Epithelial cell of proximal tubule (primary cell): ENCODE measurements at places on chromosomes 5 and 9. TPM values are rescaled to one million over a fixed set of nuclear protein-coding genes. Genes with fewer than 3 reads are reported as not detected.

DNA sequence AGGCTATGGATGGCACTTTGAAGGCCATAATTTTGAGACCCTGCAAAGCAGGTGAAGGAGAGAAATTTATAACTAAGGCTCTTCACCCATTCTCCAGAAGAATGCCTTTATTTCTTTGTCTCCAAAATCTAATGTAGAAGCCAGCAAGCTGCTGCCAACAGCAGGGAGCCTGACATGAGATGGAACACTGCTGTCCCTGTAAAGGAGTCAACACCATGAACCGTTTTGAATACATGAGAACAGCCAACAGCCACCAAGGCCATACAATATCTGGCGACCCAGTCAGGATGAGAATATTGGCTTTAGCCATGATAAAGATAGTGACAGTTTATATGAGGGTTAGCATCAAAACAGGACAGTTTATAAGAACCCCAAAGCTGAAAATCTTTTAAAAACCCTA, 121.2 kb upstream of the LIFR start:
- no peak for DNase-seq

GRCh38 chr5:178145965-178146820, 7.5 kb downstream of the NHP2 start:
- no peak for DNase-seq

- DNase-seq: no peak
Observed at GRCh38 chr9:117313989-117314388, 100.9 kb downstream of the ASTN2 start.

DNA sequence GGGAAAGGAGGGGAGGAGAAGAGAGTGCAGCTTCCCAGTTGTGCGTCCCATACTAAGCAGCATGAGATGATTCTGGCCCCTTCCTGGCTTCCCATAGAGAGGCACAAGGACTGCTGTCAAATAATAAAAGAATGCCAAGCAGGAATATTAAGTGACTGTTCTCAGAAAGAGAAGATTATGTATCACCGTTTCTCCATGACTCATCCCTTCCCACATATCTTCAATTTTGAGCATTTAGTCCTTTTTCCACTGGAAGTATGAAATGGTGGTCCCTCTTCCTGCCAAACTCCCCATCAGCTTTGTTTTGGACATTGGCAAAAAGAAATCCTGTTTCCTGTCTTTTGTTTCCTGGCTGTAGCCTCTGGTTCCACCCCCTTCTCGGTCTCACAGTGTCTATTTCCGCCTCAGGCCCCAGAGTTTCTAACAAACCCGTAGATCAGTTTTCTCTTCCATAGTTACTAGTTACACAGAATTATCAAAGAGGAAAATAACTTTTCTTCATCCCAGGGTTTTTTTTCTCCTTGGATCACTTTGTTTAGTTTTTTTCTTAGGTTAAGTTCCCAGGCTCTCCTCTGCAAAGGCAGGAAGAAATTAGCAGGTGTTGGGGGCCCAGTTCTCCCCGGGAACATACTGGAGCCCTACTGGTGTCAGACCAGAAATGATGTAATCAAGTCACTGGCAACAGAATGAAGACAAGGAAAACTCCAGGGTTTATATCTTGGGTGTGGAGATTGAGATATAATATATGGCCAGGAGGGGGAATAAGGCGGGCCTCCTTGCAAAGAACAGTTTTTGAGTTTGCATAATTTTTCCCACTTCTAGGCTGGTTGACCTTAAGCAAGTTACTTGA, 26.4 kb upstream of the ARHGAP26 start:
- DNase-seq: no peak

DNA sequence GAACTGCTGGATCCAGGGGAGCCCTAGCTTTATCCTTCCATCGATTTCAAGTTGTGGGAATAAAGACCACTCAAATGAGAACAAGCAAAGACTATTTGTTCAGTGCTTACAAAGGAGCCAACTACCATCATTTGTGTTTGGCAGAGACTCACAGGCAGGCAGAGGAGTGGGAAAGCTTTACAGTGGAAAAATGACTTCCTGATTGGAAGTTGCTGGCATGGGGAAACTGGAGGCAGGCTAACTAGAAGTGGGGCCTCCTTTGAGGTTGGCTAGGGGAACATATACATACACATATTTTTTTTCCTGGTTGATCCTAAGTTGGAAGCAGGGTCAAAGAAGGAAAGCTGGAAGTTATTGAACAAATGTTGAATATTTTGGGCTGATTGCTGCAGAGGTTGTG, 121.7 kb downstream of the ACTBL2 start:
- DNase-seq: no peak

GRCh38 chr9:32251539-32251938, 132.9 kb upstream of the ACO1 start:
- peak; percentile 13 for DNase-seq

DNA sequence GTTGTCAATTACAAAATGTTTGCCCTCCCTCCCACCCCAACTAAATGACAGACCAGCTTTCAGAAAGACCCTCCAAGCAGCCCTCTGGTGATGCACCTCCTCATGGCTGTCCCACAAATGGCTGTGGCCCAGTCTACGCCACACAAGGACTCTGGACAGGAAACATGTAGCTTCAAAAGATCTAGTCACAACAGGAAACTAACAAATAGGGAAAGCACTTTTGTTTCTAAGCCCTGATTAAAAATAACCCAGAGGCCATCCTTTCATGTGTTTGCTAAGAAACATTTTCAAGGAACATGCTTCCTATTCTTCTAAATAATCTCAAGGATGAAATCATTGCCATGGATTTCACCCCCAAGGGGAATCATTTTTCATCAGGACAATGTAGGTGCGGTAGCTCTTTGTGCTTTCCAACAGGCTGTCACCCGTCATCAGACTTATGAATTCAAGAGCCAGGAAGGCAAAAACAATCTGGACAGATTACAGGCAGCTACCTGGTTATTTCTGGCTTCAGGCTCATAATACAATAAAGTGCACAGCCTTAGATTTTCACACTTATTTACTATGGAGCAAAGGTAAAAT, 20.1 kb downstream of the PCSK1 start:
- DNase-seq: no peak

The CCL27 gene
- total RNA-seq: not detected in 2 replicates

GRCh38 chr9:18346745-18347144, 127.2 kb upstream of the ADAMTSL1 start:
- no peak for DNase-seq

The GNA14 gene
- 0.12 and 0.14 TPM in 2 replicates for total RNA-seq

DNA sequence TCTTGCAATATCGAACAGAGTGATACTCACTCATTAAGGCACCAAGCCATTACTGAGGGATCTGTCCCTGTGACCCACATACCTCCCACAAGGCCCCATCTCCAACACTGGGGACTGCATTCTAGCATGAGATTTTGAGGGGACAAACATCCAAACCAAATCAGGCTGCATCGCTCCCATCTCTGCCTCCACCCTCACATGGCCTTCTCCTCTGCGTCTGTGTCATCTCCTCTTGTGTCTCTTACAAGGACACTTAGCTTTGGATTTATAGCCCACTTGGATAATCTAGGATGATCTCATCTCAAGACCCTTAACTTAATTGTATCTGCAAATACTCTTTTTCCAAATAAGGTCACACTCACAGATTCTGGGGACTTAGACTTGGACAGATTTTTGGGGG, 284.4 kb upstream of the DAP start:
- no peak for DNase-seq

DNA sequence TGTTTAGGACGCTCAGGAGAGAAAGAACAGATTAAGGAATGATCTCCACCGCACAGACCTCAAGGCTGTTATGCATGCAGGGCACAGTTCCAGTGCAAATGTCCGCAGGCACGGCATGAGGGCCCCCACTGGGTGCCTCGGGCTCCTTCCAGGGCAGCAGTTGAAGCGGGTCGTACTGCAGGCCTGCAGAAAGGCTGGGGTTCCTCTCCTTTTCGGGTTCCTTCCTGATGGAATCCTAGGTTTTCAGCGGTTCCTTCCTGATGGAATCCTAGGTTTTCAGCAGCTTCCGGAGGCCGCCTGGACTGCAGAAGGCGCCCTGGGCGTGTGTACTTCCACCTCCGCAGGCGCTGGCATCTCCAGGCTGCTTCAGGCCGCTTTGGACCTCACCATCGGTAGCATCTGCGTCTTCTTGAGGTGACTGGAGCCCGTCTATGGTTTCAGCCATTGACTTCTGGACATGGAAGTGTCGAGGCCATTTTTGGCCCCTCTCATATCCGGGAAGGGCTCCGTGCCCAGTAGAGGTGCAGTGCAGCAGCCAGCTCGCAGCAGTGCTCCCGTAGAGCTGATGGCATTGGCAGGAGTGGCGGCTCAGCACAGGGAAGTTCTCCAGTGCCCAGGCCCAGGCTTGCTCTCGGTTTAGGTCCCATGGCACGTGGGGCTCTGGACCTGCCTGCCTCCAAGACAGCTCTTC, 5.6 kb upstream of the MGAT4B start:
- no peak for DNase-seq

GRCh38 chr9:136551401-136552116, 5.7 kb upstream of the NOTCH1 start:
- DNase-seq: no peak

DNA sequence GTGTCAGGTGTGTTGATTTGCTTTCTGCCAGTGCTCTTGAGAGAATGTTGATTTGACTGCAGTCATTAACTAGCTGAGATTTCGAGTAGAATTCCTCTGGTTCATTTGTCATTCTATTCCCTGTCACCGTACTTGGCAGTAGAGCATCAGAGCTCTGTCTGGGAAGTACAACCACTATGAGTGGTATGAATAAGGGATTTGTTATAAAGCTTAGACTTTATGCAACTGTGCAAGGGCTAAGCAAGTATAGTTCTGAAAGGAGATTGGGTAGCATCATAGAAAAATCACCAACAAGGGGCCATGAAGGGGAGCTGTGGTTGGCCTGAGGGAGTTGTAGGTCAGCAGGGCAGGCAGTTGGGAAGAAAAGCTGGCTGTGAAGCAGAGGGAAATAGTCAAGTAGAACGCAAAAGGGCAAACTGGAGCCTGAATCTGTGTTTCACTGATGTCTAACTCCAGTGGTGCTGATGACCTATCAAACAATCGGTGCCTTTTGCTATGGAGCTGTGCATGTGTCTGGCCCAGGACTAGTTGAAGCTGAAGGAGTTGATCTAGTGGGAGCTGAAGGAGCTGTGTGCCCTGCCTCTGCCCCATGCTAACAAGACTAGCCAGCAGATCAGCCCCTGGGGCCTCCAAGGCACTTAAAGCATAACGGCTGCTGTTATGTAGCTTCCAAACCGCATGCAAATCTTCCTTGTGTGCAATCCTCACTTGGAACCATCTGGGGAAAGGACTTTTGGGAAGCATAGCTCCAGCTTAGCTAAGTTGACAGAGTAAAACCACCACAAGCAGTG, 110.0 kb downstream of the SLC28A3 start:
- no peak for DNase-seq

- DNase-seq: no peak
Observed at GRCh38 chr9:125513668-125514413, 193.2 kb downstream of the MAPKAP1 start.

- DNase-seq: no peak
Observed at GRCh38 chr9:124442826-124443225, 7.4 kb upstream of the ADGRD2 start.

The ZNF608 gene
- 37.5 and 38.0 TPM in 2 replicates for total RNA-seq

The BASP1 gene
- 106 and 135 TPM in 2 replicates for total RNA-seq

The SLC25A2 gene
- 0.29 TPM in 1 of 2 replicates, not detected in the other for total RNA-seq

- no peak for DNase-seq
Observed at GRCh38 chr5:176413255-176413565, 3.1 kb downstream of the CLTB start.

DNA sequence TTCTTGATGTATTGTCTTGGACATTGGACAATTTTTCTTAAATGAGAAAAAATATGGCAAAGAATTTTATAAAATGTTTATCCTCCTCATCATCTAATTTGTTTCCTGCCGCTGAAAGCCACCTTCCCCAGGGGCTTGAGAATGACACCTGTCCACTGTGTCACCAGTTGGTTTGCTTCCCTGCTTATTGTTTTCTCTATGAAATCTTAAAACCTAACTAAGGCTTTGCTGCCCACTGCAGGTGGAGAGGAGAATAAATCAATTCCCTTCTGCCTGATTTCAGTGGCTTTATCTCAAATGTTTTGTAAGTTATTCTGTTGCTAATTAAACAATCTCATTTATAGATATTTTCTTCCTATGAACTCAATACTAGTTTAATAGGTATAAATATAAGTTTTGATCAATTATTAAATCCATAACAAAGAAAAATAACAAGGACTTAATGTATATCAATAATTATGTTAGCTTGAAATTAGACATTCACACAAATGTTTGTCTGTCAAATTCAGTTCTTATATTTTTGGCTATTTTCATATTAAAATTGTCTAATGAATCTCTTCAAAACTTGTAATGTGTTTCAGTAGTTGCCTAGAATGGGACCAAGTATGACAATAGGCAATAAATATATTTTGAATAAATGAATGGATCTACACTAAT, 822.5 kb downstream of the PTPRD start:
- DNase-seq: peak; percentile 18

DNA sequence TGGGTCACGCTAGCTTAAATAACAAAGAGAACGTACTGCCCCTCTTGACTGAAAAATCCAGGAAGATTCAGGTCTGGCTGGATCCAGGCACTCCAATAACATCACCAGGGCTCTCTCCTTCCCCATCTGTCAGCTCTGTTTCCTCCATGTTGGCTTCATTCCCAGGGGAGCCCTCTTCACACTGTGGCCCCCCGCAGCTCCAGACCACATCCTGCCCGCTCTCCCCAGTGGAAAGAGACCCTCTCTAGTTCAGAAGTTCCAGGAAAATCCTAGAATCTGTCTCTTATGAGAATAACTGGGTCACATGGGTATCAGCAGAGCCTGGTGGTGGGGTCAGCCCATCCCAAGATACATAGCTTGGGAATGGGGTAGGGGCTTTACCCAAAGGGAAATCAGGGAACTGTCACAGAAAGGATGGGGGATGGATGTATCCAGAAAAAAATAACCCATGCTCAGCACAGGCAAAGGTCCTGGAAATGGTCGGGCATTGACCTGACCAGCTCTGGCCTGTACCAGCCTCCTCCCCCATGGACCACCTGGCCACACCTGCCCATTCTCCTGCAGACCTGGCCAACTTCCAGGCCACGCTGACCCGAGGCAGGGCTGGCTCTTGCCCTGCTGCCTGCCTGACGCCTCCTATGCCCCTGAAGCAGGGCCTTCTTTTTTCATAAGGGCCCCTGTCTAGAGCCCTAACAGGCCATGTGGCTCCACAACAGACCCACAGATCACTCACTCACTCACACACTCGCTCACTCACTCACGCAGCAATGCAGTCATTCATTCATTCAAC, 65.9 kb downstream of the COL23A1 start:
- DNase-seq: no peak

- no peak for DNase-seq
Observed at GRCh38 chr9:122186777-122187470, 27.2 kb downstream of the MORN5 start.

The CMYA5 gene
- 0.35 and 2.8 TPM in 2 replicates for total RNA-seq

- DNase-seq: peak; percentile 7
Observed at GRCh38 chr9:126661521-126662251, 48.0 kb downstream of the LMX1B start.

- DNase-seq: no peak
Observed at GRCh38 chr9:109771087-109771486, 8.9 kb upstream of the PALM2AKAP2 start.

The CRHBP gene
- 0.94 TPM in 1 of 2 replicates, not detected in the other for total RNA-seq

The SV2C gene
- not detected in 2 replicates for total RNA-seq

GRCh38 chr9:83523684-83524083, 14.5 kb downstream of the FRMD3 start:
- no peak for DNase-seq

- no peak for DNase-seq
Observed at GRCh38 chr5:167726642-167727041, 564.8 kb upstream of the WWC1 start.
